ENCODE measurements at places on chromosomes 11 and 22. TPM values are rescaled to one million over a fixed set of nuclear protein-coding genes. Genes with fewer than 3 reads are reported as not detected.

- DNase-seq = peak; percentile 2
Observed at GRCh38 chr11:73838443-73839122, 38.1 kb downstream of the COA4 start.

DNA sequence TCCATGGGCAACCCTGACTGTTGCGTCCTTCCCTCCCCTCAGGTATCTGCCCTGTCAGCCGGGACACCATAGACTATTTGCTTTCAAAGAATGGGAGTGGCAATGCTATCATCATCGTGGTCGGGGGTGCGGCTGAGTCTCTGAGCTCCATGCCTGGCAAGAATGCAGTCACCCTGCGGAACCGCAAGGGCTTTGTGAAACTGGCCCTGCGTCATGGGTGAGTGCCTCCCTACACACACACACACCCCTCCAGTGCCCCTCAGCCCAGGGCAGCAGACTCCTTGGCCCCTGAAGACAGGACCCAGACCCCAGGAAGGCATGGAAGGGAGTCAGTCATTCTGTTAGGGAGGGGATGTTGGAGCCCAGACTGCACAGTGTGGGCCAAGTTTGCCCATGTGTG, 17.9 kb upstream of the UVRAG start:
- no peak for DNase-seq

- DNase-seq = peak; percentile 7
Observed at GRCh38 chr11:19437760-19438159, 197.0 kb upstream of the E2F8 start.

- DNase-seq = no peak
Observed at GRCh38 chr11:46677169-46677568, 23.2 kb downstream of the ARHGAP1 start.

DNA sequence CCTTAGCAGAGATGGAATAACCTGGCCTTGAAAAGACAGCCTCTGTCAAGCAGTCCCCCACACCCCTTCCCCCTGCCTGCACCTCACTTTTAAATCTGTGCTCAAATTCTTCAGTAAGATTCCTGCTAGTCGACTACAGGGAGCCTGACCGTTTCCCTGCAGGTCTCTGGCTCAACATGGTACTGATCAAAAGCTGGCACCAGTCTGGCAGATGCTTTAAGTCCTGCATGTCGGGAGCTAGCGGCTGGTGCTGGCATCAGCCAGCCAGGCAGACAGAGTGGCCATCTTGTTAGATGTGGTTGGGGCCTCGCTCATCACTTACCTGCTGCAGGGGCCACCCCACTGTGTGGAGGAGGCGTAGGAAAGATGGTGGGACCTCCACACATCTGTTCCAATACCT, 204.4 kb upstream of the SORL1-AS1 start:
- no peak for DNase-seq

DNA sequence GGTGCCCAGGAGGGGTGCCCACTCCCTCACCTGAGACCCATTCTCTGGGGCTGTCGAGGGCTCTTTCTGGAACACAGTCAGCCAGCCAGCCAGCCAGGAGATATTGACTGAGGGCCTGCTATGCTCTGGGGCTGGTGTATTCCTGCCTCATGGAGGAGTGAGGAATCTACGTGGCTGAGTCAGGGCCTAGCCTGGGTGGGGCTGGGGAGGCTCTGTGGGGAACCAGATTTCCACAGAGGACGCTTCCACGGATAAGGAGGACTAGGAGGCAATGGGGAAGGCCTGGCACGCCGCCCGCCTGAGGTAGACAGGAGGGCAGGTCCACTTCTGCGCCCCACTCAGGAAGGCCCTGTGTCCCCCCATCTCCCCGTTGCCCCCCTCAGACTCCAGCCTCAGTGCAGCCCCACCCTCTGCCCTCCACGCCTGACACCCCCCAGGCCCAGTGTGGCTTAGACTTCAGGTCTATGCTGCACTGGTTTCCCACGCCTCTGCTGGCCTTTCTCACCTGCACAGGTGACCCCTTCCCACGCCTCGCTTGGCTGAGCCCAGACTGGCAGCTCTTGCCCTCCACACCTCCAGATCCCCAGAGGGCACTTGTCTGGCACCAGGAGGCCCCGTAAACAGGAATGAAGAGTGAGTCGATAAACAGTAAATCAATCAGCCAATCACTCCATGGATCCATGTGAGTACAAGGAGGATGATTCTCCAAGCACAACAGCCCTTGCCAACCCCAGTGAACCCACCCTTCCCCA, 37.5 kb downstream of the MACROD1 start:
- DNase-seq = no peak

- DNase-seq = no peak
Observed at GRCh38 chr11:85749287-85749834, 61.6 kb downstream of the SYTL2 start.

DNA sequence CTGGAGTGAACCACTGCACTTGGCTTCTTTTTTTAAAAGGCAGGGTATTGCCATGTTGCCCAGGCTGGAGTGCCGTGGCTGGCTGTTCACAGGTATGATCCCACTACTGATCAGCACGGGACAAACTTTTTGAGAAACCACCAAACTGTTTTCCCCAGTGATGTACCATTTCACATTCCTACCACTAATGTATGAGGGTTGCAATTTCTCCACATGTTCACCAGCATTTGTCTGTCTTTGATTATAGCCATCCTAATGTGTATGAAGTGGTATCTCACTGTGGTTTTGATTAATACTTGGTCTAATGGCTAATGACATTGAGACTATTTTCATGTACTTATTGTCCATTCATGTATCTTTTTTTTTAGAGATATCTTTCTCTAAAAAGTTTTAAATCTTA, 41.5 kb upstream of the EP300 start:
- no peak for DNase-seq

- DNase-seq = no peak
Observed at GRCh38 chr11:72379384-72380131, 54.8 kb downstream of the CLPB start.

- no peak for DNase-seq
Observed at GRCh38 chr22:40324468-40325305, 21.6 kb upstream of the ADSL start.

GRCh38 chr11:65058419-65059054, at the start of gene NAALADL1:
Gene NAALADL1, minus strand, starts transcription at chr11:65058553. Its CDS starts 32 bp downstream, at chr11:65058521.
- no peak for DNase-seq

- no peak for DNase-seq
Observed at GRCh38 chr22:46592390-46592872, 27.8 kb upstream of the GRAMD4 start.

DNA sequence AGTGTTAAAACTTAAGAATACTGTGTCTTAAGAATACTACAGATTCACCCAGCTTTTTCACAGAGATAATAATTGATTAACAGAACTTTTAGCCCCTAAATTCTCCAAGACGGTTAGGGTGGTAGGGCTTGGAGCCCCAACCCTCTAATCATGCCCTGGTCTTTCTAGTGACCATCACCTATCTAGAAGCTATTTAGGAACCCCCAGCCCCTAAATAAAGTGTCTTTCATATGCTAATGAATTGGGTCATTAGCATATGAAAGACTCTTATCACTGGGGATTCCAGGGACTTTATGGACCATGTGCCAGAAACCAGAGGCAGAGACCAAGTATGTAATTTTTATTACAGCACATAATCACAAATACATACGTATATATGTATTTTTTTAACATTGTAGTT, 999.7 kb upstream of the RAG2 start:
- DNase-seq = no peak

GRCh38 chr11:119481021-119481666, 58.2 kb upstream of the THY1 start:
- DNase-seq = peak; percentile 64

- no peak for DNase-seq
Observed at GRCh38 chr22:49956418-49956770, 4.2 kb upstream of the PIM3 start.

GRCh38 chr11:47254386-47254785, 3.4 kb upstream of the NR1H3 start:
- DNase-seq = no peak

GRCh38 chr22:36481393-36482168, at the start of gene TXN2:
Gene TXN2, minus strand, starts transcription at chr22:36481640. Its CDS starts 803 bp downstream, at chr22:36480837.
- peak; percentile 98 for DNase-seq

DNA sequence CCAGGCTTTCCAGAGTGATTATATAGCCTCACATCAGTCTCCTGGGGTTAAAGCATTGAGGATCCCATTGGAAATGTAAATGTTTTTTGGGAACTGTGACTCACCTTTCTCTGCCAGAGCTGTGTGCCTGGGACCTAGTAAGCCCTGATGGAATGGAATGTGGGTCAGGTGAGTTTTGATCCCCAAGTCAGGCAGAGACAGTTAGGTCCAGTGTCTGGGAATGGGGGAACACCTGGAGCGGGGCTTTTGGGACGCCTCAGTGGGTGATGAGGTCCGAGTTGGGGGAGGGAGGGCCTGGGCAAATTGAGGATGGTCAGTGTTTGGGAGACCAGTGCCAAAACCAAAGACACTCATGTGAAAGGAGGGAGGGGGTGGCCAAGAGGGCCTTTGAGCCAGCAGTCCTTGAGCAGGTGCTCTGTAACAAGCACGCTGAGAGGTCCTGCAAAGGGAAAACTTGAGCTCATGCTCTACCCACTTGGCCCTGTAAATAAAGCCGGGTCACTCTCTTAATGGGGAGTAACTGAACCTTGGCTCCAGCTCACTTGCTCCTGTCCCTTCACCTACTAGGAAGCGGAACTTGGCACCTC, 104.7 kb downstream of the NAV2 start:
- DNase-seq = no peak

DNA sequence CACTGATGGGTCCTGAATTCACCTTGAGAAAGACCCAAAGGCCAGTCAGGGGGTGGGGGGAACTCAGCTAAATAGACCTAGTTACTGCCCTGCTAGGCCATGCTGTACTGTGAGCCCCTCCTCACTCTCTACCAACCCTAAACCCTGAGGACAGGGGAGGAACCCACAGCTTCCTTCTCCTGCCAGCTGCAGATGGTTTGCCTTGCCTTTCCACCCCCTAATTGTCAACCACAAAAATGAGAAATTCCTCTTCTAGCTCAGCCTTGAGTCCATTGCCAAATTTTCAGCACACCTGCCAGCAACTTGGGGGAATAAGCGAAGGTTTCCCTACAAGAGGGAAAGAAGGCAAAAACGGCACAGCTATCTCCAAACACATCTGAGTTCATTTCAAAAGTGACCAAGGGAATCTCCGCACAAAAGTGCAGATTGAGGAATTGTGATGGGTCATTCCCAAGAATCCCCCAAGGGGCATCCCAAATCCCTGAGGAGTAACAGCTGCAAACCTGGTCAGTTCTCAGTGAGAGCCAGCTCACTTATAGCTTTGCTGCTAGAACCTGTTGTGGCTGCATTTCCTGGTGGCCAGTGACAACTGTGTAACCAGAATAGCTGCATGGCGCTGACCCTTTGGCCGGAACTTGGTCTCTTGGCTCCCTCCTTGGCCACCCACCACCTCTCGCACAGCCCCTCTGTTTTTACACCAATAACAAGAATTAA, 2.4 kb upstream of the TTC36 start:
- no peak for DNase-seq

DNA sequence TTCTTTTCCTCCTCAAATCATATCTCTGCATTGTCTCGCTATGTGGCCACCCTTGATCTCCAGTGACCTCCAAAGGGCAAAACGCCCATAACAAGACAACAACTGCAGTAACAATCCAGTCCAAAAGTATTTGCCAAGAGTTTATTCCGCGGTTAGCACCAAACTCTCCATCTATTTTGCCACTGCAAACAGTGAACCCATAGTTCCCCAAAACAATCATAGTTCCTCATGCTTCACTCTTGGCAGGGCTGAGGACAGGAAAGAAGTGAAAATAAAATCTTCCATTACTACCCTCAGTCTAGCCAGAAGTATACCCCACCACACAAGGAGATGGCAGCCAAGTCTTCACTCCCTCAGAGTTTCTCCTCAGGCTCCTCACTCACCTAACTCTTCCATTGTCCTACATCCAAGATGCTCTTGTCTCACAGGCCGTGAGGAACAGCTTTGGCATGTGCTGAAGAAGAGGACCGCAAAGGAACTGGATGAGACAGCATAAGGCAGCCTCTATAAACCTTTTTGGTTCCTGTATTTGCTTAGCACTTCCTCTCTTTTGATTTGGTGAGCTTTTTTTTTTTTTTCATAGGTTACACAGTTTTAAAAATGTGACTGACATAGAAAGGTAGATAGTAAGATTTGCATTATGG, at the start of gene LPXN:
Gene LPXN, minus strand, starts transcription at position 480 of the 644 bp plus-strand sequence. Its CDS starts 84 bp downstream, at position 396.
- DNase-seq = no peak

DNA sequence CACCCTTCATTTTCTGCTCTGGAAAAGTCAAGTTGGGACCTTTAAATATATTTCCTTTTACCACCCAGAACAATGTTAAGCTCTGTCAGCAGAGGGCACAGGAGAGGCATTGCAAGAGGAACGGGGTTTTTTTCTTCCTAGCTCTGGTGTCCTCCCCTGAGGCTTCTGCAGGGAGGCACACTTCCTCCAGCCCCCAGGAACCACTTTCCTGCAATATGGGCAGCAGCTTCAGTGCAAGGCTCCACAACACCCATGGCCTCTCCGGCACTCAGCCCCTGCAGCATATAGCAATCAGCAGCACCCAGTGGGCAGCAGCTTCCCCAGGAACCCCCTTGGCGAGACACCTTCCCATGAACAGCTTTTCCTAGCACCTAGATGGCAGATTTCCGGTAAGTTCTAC, 101.4 kb downstream of the SYT9 start:
- no peak for DNase-seq

- DNase-seq = no peak
Observed at GRCh38 chr11:31383116-31383515, 13.5 kb downstream of the DNAJC24 start.

DNA sequence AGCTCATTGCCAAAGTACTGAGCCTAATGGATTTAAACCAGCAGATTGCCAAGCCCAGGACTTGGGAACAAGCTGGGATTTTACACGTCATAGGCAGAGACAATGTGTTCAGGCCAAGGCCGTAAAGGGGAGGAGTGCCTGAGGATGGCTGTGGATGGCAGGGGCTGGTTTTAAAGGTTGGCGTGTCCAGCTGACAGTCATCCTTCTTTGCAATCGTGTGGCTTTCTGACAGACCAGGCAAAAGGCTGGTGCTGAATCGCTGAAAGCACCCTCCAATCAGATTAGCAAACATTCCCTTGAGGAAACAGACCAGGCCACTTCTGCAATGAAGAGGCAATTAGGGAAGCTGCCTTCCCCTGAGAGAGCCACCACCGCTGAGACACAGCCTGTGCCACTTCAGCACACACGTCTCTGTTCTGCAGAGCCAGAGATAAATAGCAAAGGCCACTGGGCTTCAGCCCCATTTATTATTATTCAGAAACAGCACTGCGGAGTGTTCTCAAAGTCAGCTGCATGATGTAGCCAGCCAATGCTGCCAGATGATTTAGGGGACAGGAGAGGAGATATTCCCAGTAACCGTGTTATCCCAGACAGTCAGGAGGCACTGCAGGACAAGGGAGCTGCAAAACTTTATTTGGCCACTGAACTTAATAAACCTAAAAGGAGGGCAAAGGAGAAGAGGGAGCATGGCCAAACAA, 54.2 kb upstream of the CSNK2A3 start:
- DNase-seq = no peak

The TTC38 gene
- 58.1 TPM for total RNA-seq

The TENM4 gene
- not detected for total RNA-seq

The PANX2 gene
- 0.13 TPM for total RNA-seq

The CCDC15 gene
- 2.2 TPM for total RNA-seq

The DDI1 gene
- not detected for total RNA-seq

The TRIM22 gene
- total RNA-seq = 125 TPM

The TECTA gene
- 0.03 TPM for total RNA-seq

The TMEM151A gene
- 0.60 TPM for total RNA-seq

The ISX gene
- total RNA-seq = not detected

The RPS19BP1 gene
- total RNA-seq = 263 TPM

The MICAL2 gene
- 42.8 TPM for total RNA-seq

All from SJSA1 (cell line).